Activated T-cell treated with anti-CD3 and anti-CD28 coated beads, Interleukin-2, amount 50 U/mL, for 4 hours (primary cell): ENCODE measurements at places on chromosomes 12 and 14. TPM values are rescaled to one million over a fixed set of nuclear protein-coding genes. Genes with fewer than 3 reads are reported as not detected.

DNA sequence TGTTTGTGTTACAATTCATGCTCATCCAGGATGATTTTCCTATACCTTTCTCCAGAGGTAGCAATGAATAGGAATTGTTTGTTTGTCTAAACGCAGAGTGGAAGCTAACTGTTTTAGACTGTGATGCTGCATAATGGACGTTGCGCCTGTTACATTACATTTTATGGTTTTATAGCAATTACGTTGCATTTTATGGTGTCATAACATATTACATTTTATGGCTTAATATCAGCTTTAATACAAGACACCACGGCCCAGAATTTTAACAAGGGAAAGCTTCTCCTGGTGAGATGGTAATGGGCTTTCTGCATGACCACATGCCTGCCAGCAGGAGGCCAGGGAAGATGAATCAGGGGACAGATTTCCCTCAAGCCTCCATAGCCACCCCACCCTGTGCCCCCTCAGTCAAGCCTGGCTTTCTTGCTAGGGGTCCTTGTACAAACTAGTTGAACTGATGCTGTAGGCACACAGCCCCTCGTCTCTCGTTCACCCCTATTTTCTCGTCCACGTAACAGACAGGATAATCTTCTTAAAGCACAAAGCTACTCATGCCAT lies 56.5 kb downstream of the HSPB8 start:
- DNase-seq = no peak

DNA sequence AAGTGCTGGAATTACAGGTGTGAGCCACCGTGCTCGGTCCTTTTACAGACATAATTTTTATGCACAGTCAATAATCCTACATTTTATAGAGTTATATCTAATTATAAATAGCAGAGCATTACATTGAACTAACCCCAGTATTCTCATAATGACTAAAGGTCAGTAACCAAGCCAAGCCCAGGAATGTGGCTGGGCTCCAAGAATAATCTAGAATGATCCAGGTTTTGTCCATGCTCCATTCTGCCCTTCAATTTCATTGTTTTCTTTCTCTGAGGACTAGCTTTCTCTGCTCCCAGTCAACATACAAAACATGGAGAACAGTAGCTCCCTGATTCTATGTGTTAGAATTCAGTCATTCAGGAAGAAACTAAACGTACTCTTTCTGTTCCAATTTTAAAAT lies 92.1 kb upstream of the KRR1 start:
- no peak for DNase-seq

DNA sequence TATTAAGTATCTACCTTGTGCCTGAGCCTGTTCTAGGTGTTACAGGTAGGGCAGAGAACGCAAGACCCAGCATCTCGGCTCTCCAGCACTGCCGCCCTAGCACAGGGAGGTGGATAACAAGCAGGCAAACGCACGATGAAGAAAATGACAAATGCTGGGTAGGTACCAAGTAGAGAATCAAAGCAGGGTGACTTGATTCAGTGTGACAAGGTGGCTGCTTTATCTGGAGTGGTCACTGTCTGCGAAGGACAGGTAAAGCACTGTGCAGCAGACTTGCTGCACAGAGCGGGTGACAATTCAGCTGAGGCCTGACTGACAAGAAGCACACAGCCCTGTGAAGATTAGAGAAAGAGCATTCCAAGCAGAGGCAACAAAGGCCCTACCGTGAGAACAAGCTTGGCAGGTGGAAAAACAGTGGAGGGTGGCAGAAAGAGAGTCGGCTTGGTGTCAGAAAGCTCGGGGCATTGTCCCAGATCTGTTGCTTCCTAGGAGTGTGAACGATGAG lies 12.9 kb downstream of the PRKCH start:
- DNase-seq = no peak

CEP170B gene
- total RNA-seq = 6.9 TPM
